Right atrium auricular region (tissue), 2 donors: ENCODE measurements at places on chromosomes 3 and 15. TPM values are rescaled to one million over a fixed set of nuclear protein-coding genes. Genes with fewer than 3 reads are reported as not detected.

- no peak for DNase-seq
- no peak overlapping the region for H3K27ac ChIP-seq
- no peak overlapping the region for H3K4me3 ChIP-seq
- no peaks in the 10 kb centered on the region for H3K27me3 ChIP-seq
These were observed 31.7 kb upstream of the DHX36 start for GRCh38 chr3:154356009-154356408.

DNA sequence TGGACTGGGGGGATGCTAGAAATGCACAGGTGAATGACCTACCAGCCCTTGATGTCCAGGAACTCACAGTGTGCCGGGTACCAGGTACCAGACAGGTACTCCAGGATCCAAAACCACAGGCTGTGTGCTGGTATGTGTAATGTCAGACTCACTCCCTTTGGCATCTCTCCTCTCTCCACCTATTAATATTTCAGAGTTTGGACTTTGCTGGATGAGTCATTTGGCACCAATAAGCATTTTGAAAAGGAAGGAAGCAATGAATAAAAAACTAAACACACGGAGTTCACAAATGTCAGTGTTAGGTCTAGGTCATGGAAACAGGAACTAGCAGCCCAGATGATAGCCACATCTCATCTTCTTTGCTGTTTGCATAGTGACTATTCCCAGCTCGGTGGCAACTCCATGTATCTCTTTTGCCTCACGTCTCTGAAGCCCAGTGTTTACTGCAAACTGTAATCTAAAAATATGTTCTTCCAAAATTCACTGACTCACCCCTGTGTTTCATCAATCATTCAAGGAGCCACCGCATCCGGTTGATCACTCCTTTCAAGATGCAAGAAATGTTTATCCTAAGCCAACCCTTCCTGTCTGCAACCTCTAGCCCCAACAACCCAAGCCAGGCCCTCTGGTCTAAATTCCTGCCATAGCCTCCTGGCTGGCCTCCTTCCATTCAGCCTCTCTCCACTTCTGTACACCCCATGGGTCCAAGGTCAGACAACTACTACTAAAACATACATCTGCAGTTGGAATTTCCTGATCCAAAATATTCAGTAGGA lies 8.4 kb downstream of the ITGB5 start:
- DNase-seq = peak; percentile 83
- no peak overlapping the region for H3K4me3 ChIP-seq
- H3K27ac ChIP-seq = peak overlapping the region; percentile 80
- no peaks in the 10 kb centered on the region for H3K36me3 ChIP-seq

- no peaks in the 10 kb centered on the region for H3K4me1 ChIP-seq
- H3K4me3 ChIP-seq = no peak overlapping the region
- H3K27me3 ChIP-seq = no peaks in the 10 kb centered on the region
- DNase-seq = no peak
These were observed 128.3 kb downstream of the ALCAM start for GRCh38 chr3:105495021-105495420.

GRCh38 chr3:143875546-143875945 lies 27.3 kb upstream of the SLC9A9 start:
- no peak overlapping the region for H3K4me3 ChIP-seq
- H3K36me3 ChIP-seq = no peaks in the 10 kb centered on the region
- no peak for DNase-seq
- H3K27me3 ChIP-seq = no peaks in the 10 kb centered on the region
- no peak overlapping the region for H3K27ac ChIP-seq
- no peaks in the 10 kb centered on the region for H3K4me1 ChIP-seq

- no peak overlapping the region for H3K4me3 ChIP-seq
- no peak overlapping the region for H3K27ac ChIP-seq
- no peaks in the 10 kb centered on the region for H3K4me1 ChIP-seq
These were observed 6.1 kb upstream of the LEKR1 start for GRCh38 chr3:156819842-156820691.

GRCh38 chr3:188853856-188854771 lies 317.7 kb upstream of the TPRG1 start:
- no peaks in the 10 kb centered on the region for H3K27me3 ChIP-seq
- peaks cover 28% of the 10 kb centered on the region for H3K4me1 ChIP-seq
- H3K4me3 ChIP-seq = no peak overlapping the region
- no peak for DNase-seq
- peak overlapping the region; percentile 73 for H3K27ac ChIP-seq

DNA sequence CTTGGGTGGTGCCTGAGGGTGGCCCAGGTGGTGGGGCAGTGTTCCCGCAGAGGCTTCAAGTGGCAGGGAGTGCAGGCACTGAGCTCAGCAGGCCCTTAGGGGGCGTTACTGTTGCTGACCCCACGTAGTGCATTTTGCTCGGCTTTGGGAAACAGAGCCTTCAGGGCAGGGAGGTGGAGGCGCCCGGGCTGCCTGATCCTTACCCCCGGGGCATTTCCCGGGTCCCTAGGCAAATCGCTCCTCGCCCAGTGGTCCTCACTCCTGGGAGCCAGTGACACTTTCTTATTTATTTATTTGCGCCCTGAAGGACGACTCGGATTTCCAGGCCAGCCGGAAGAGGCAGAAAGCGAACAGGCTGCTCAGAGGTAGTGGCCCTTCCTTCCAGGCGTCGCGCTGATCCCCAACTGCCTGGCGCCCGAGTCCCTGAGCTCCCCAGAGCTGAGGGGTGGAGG lies 10.1 kb upstream of the FOXB1 start:
- peaks cover 9% of the 10 kb centered on the region for H3K4me1 ChIP-seq
- no peak overlapping the region for H3K27ac ChIP-seq
- no peaks in the 10 kb centered on the region for H3K36me3 ChIP-seq
- peaks cover 55% of the 10 kb centered on the region for H3K27me3 ChIP-seq
- no peak for DNase-seq

GRCh38 chr3:36433511-36433910 lies 53.2 kb downstream of the STAC start:
- H3K4me1 ChIP-seq = no peaks in the 10 kb centered on the region
- DNase-seq = no peak
- no peak overlapping the region for H3K4me3 ChIP-seq
- H3K27me3 ChIP-seq = no peaks in the 10 kb centered on the region
- H3K36me3 ChIP-seq = no peaks in the 10 kb centered on the region
- H3K27ac ChIP-seq = no peak overlapping the region

- H3K4me3 ChIP-seq = no peak overlapping the region
- DNase-seq = no peak
- H3K36me3 ChIP-seq = no peaks in the 10 kb centered on the region
- no peak overlapping the region for H3K27ac ChIP-seq
- H3K27me3 ChIP-seq = no peaks in the 10 kb centered on the region
These were observed 20.4 kb downstream of the KPNA4 start for GRCh38 chr3:160544844-160545503.

DNA sequence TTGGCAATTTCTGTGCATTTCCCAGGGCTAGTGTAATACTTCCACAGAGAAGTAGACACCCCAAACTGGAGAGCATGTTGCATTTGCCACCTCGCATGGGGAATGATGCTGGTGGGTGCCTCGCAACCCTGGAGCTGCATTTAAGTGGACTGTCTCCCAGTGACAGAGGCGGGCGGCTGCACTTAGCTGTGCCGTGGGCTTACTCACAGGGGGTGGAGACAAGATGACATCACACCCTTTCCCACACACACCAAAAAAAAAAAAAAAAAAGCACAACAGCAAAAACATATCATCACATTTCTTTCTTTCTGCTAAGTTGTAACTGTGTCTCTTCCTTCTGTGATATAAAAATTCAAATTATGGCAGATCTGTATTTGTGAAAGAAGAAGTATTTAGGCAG lies at the start of gene ABI3BP:
Gene ABI3BP (minus strand): TSS at position 113 of the 400 bp plus-strand sequence. CDS start 37 bp downstream, at position 76.
- H3K4me3 ChIP-seq = peak within 1 kb of the TSS; percentile 29
- no peaks in the 10 kb centered on the region for H3K4me1 ChIP-seq
- H3K36me3 ChIP-seq = no peaks in the 10 kb centered on the region
- H3K27ac ChIP-seq = peak within 1 kb of the TSS; percentile 81
- no peaks in the 10 kb centered on the region for H3K27me3 ChIP-seq

DNA sequence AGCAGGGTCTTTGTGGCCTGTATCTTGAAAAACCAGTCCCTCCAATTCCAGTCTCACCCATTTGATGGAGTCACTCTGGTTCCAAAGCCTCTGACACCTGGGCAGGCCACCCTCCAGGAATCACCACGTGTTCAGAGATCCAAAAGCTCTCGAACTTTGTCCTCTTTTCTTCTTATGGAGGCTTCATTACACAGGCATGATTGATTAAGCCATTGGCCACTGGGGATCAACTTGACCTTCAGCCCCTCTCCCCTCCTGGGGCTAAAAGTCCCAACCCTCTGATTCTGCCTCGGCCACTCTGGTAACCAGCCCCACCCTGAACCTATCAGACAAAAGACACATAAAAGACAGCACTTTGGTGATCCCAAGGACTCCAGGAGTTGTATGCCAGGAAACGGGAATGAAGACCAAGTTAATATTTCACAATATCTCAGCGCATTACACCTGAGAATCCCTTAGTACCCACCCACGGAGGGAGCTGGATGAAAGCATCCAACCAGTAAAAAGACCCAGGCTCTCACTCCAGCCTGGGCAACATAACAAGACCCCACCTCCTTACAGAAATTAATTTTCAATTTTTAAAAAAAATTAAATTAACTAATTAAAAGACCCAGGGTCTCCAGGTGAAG lies 23.0 kb upstream of the SSUH2 start:
- no peaks in the 10 kb centered on the region for H3K4me1 ChIP-seq
- no peak overlapping the region for H3K27ac ChIP-seq
- DNase-seq = no peak
- no peak overlapping the region for H3K4me3 ChIP-seq

GRCh38 chr3:42031808-42032480 lies 59.2 kb upstream of the TRAK1 start:
- H3K36me3 ChIP-seq = peaks cover 8% of the 10 kb centered on the region
- no peak overlapping the region for H3K4me3 ChIP-seq
- H3K27ac ChIP-seq = peak overlapping the region; percentile 88
- H3K27me3 ChIP-seq = no peaks in the 10 kb centered on the region
- peaks cover 78% of the 10 kb centered on the region for H3K4me1 ChIP-seq
- peak; percentile 58 for DNase-seq

DNA sequence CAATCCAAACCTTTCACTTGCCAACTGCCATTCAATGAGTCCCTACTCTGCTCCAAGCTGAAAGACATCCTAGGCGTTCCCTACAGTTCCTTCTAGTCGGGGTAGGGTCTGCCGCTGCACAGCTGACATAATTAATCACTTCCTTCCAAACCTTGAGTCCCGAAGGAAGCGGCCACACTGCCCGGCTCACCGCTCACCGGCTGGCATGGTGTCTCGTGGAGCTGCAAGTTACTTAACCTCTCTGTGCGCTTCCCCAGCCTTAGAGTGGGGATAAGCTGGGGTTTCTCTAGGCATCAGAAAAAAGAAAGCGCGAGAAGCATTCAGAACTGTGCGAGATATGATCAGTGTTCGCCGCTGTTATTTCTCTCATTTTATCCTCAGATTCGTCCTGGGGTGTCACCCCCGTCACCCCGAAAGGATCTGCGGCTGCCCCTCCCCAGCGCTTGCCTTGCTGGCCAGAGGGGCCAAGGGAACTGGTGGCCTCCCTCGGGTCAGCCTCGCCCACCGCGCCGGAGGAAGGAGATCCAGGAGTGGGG lies 748 bp downstream of the MRPS25 start:
- no peaks in the 10 kb centered on the region for H3K36me3 ChIP-seq
- peak overlapping the region; percentile 82 for H3K4me3 ChIP-seq
- H3K27ac ChIP-seq = peak overlapping the region; percentile 85
- H3K4me1 ChIP-seq = peaks cover 19% of the 10 kb centered on the region

- H3K27me3 ChIP-seq = no peaks in the 10 kb centered on the region
- H3K36me3 ChIP-seq = no peaks in the 10 kb centered on the region
- H3K27ac ChIP-seq = no peak overlapping the region
- no peak overlapping the region for H3K4me3 ChIP-seq
- DNase-seq = no peak
These were observed 203.8 kb downstream of the RPLP1 start for GRCh38 chr15:69656271-69657030.

GRCh38 chr3:100880072-100880471 lies 113.1 kb downstream of the ABI3BP start:
- H3K36me3 ChIP-seq = no peaks in the 10 kb centered on the region
- H3K4me3 ChIP-seq = no peak overlapping the region
- DNase-seq = no peak
- no peaks in the 10 kb centered on the region for H3K27me3 ChIP-seq
- H3K27ac ChIP-seq = no peak overlapping the region

- H3K4me1 ChIP-seq = peaks cover 33% of the 10 kb centered on the region
- no peak overlapping the region for H3K27ac ChIP-seq
- no peaks in the 10 kb centered on the region for H3K36me3 ChIP-seq
These were observed 28.5 kb downstream of the UBE2E1 start for GRCh38 chr3:23834082-23834870.

DNA sequence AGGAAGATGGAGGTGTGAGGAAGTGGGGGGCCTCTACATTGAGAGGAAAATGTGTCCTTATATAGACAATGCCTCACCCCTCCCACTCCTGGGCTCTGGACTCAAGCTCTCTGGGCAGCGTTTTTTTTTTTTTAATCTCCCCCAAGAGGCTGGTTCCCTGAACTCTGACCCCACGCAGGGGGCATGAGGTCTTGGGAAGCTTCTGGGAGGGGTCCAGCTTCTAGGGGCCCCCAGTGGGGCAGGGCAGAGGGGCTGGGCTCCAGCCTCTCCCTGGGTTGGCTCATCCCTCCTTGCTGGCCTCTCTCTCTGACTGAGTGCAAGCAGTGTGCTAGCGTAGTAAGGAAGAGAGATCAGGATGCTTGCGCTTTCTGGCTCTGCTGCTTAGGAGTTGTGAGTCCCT lies 101.4 kb upstream of the HACD2 start:
- H3K4me3 ChIP-seq = no peak overlapping the region
- no peaks in the 10 kb centered on the region for H3K36me3 ChIP-seq
- peaks cover 3% of the 10 kb centered on the region for H3K4me1 ChIP-seq
- H3K27me3 ChIP-seq = no peaks in the 10 kb centered on the region
- H3K27ac ChIP-seq = no peak overlapping the region
- no peak for DNase-seq

DNA sequence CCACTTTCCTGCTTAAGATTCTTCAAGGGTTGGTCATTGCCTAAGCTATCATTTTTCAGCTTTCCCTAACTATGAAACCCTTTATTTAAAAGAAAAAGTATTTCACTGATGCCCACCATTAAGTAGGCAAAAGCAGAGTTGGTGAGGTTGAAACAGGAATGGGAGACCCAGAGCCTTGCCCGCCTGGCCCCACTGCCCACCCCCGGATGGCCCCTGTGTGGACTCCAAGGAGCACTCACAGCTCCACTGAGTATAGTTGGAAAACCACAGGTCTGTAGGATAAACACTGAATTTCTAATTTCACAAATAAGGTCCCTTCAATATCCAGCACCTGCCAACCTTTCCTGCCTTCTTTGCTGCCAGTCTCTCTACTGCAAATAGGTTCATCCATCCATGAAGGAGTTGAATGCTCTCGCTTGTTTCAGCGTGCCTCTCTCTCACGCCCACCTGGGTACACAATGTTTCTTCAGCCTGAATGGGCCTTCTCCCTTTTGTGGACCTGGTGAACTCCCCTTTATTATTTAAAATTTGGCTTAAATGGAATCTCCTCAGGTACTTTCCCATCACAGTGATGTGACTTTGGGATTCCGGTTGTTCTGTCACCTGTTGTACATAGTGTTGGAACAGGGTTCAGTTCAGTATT lies 8.7 kb upstream of the ACAP2 start:
- H3K36me3 ChIP-seq = no peaks in the 10 kb centered on the region
- H3K4me3 ChIP-seq = no peak overlapping the region
- DNase-seq = no peak

- H3K4me1 ChIP-seq = no peaks in the 10 kb centered on the region
- peak overlapping the region; percentile 97 for H3K27ac ChIP-seq
- peak overlapping the region; percentile 67 for H3K4me3 ChIP-seq
- DNase-seq = no peak
- H3K36me3 ChIP-seq = peaks cover 43% of the 10 kb centered on the region
- no peaks in the 10 kb centered on the region for H3K27me3 ChIP-seq
These were observed 5.7 kb downstream of the NR2F2 start for GRCh38 chr15:96336108-96336595.

The SPATA12 gene
- not detected for total RNA-seq

The IGSF11 gene
- total RNA-seq = 1.6 TPM

The EDC3 gene
- 8.3 TPM for total RNA-seq

The NUP210 gene
- 4.4 TPM for total RNA-seq

The CLDN16 gene
- not detected for total RNA-seq
